COLO829 (cell line): ENCODE measurements at places on chromosomes 16 and 17.
A peak's percentile ranks its signal among the peaks of the same experiment; 100 is the strongest.

DNA sequence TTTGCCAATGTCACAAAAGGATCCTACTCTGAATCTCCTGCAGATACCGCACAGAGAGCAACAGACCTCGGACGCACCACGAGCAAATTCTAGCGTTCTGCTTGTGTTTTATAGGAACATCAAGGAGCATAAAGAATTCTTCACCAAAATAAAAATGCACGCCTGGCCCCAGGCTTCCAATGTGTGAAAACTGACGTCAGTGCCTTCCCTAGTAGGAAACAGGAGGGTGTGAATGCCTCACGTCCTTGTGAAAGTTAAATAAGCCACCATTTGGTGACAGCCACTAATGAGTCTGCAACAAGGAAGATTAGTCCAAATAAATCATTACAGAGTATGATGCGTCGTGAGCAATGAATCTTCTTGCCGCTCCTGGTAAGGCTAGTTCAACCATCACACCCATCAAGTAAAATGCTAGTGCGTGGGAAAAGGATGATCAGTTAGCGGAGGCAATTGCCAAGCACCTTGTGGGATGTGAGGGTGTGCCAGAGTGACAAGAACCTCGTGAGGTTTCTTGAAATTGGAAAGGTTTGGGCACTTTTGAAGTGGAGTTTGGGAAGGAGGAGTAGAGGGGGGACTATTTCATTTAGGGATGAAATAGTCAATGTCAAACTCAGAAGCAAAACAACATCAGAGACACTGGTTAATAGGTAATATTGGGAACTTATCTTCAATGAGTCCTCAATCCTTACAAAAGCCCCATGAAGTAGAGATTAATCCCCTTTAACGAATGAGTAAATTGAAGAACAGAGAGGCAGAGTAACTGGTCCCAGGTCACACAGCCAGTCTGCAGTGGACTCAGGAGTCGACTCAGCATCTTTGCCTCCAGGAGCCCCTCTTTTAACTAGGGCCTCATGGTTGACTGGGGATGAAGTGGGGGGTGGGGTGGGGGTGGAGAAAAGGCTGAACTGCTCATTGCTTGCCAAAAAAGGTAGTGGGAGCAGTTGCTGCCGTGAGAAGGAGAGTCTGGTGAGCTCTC lies 238.8 kb downstream of the SLC39A11 start:
- no peak for DNase-seq

DNA sequence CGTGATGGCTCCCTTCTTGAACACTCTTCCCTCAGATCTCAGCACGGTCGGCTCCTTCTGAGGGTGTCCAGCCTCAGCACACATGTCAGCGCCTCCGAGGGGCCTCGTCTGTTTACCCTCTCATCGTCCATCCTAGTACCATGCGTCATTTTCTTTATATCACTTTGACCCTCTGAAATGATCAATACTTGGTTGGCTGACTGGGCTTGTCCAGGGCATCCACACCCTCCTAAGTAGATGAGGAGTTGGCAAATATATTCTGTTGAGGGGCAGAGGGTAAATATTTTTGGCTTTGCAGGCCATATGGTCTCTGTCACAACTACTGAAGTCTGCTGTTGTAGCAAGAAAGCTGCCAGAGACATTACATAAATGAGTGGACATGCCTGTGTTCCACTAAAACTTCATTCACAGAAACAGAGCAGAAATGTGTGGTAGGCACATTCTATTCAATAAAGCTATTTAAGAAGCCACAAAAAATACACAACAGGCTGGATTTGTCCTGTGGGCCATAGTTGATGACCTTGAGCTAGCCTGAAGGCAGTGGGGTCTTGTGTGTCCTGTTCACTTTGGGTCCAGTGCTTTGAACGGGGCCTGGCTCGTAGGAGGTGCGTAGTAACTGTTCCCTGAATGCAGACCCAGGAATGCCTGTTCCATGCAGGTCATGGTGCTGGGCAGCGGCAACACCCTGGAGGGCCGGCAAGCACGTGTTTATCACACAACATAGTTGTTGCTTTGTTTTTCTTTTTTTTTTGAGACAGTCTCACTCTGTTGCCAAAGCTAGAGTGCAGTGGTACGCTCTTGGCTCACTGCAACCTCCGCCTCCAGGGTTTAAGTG lies 185.8 kb downstream of the SNX29 start:
- no peak for DNase-seq

DNA sequence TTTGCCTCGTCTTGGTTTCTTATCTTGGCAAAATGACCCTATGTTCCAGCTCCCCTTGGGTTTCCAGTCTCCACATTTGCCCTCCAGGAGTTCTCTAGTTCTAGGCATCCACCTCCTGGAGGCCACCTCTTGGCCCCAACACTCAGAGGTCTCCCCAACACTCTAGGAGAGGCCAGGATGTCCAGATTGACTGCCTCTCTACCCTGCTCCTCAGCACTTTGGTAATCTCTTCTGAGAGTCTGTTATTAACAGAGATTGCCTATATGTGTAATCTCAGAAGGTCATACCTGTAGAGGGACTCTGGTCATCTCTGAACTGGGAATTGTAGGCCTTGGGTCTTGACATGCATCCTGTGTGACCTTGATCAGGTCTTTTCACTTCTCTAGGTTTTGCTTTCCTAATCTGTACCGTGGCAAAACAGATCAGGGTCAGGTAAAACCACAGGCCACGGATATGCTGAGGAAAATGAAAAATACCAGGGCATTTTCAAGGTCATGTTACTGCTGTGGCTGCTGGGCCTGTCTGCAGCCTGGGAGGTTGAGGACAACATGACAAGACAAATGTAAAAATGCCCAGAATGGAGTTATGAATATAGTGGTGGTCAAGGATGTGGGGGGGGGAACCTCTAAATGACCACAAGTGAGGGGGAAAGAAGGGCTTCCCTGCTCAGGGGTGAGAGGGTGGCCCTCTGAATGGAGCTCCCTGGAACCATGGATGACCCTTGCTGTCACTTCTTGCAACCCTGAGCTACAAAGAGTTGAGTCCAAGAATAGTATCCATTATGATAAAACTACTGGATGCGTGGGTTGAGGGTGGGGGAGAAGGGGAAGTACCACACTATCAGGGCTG lies 5.0 kb upstream of the CCL4L2 start:
- no peak for DNase-seq

- DNase-seq: peak; percentile 4
These were observed 16.0 kb upstream of the PABPN1L start for GRCh38 chr16:88882358-88883030.

DNA sequence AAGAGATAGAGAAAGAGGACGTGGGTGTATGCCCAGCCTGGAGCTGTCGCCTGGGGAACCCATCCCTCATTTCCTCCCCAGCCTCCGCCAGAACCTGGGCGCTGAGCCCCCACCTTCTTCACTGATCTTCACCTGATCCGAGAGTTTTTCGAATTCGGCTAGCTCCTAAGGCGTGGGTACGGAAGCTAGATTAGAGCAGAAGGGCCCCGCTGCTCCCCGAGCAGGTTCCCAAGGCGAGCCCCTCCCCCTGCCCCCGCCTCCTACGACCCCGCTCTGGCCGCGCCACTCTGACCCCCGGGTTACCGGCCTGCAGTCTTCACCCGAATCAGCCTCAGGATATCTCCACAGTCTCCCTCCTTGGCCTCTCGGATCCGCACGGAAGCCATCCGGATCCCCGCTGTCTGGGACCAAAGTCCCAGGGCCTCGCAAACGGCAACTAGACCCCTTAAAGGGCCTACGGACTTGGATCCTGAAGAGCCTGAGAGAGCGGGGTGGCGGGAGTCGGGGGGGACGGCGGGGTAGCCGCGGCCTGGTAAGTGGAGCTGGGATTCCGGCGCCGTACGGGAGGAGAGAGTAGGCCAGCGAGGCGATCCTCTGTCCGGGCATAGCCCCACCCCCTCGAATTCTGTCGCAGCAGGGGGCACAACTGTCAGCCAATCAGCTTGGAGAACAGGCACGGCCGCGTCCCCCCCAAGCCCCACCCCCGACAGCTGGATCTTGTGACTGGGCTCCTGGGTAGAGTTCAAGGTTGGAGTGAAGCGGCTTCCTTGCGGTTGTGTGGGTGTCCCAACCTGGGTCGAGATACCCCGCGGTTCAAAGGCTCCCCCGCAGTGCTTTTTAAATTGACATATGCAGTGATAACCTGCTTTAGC lies at the start of gene SAT2:
TSS of gene SAT2 (minus strand) at position 572 of the 872 bp plus-strand sequence. CDS start at position 386, 186 bp downstream.
- peak; percentile 98 for DNase-seq

DNA sequence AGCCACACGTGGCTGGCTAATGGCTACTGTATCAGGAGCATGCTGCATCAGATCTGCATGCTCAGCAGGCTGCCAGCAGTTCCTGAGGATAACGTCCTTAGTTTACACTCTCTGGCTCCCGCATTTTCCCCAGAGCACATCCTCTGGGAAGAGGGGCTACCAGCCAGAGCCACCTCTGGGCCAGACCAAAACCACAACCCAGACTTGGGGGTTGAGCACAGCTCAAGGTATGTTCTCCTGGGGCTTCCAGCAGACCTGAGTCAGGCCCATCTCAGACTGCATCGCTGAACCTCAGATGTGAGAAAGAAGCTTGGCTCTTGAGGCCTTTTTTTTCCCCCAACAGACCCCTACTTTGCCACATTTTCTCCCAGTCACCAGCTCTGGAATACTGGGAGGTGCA lies 23.7 kb upstream of the WSCD1 start:
- DNase-seq: no peak

DNA sequence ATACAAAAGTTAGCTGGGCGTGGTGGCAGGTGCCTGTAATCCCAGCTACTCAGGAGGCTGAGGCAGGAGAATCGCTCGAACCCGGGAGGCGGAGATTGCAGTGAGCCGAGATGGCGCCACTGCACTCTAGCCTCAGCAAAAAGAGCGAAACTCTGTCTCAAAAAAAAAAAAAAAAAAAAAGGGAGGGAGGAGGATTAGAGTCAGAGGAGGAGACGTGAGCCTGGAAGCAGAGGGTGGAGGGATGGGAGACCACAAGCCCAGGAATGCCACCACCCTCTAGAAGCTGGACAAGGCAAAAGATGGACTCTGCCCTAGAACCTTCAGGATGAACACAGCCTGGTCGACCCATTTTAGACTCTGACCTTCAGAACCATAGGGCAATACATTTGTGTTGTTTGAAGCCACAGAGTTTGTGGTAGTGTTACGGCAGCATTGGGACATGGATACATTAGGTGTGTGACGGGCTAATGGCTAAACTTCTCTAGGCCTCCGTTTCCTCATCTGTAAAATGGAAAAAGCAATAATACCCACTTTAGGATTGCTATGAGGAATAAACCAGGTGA lies 2.1 kb upstream of the SMIM22 start:
- DNase-seq: no peak

GRCh38 chr16:3797904-3798811 lies 80.8 kb upstream of the TRAP1 start:
- DNase-seq: peak; percentile 29

- DNase-seq: no peak
These were observed 3.4 kb downstream of the LYRM9 start for GRCh38 chr17:27889711-27890251.

- no peak for DNase-seq
These were observed 32.5 kb downstream of the BAIAP2 start for GRCh38 chr17:81067391-81067811.
